ENCODE measurements at places on chromosomes 3 and 15.

DNA sequence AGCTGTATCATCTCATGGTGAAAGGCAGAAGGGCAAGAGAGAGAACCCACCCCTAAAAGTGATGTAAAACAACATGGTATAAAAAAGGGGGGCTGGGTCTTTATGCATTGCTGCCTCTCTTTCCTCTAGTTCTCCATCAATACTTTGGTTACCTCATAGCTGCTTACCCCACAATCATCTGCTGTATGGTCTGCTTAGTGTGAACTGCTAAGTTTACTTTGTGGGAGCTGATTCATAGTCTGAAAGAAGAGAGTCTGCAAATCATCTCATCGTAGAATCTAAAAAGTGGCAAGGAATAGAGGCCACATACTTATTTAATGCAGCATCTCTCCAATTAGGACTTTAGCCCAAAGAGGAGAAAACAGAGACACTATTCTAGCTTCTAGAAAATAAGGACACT, 546.8 kb downstream of the GBE1 start:
- no peak for DNase-seq

DNA sequence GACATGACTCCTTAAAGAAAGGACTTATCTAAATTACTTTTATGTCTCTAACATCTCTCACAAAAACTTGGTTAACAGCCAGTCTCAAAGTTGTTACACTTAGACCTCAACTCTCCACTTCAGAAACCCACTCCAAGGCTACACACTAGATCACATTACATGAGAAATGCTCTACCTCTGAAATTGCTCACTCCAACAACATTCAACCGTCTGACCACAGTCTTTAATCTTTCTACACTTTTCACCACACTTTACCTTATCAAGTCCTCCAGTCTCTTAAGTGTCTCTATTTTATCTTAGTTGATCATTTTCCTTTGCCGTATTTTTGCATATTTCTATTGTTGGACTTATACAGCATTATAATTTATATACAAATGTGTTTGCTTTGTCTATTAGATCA, 5.8 kb downstream of the SLC12A6 start:
- DNase-seq: no peak

GRCh38 chr15:35876762-35877161, 330.8 kb upstream of the DPH6 start:
- DNase-seq: no peak

GRCh38 chr15:93126599-93126998, 37.6 kb upstream of the RGMA start:
- no peak for DNase-seq

DNA sequence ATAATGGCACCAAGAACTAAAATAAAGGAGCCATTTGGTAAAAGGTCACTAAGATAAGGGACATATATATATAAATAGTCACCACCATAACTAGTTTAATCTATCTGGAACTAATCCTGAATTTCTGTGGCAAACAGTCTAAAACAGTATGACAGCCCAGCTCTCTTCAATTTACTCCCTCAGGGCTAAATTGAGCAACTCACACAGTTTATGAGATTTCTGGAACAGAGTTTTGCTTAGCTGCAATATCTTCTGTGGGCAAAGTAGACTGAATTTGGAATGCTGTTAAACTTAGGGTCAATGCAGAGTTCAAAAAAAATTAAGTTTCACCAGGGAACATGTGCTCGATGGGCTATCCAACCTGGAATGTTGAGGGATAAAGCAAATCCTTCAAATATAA, 70.1 kb upstream of the VEPH1 start:
- DNase-seq: no peak

GRCh38 chr15:78925956-78926743, 18.7 kb downstream of the CTSH start:
- no peak for DNase-seq

GRCh38 chr15:71647487-71647808, 162.9 kb upstream of the NR2E3 start:
- DNase-seq: no peak

- DNase-seq: no peak
These were observed 144.1 kb upstream of the RASGRP1 start for GRCh38 chr15:38708672-38709180.

- no peak for DNase-seq
These were observed at the start of gene SUSD5 for GRCh38 chr3:33218446-33219174. Gene SUSD5, minus strand, starts transcription at chr3:33218810. Its CDS starts 13 bp downstream, at chr3:33218797.

DNA sequence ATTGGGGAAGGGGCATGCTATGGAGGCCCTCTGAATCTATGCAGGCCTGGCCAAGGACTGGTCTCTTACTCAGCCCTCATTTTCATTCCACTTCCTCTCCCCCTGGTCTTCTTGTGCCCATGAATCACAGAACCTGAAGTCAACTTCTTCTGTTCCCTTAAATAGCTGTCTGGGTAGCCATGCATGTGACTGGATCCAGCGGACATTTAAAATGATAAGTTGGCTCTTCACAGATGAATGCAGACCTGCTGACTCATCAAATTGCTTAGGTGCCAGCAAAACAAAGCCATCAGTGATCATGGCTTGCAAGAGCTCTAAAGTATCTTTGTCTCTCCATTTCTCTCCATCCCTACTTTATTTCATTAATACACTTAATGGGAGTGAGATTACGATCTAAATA, 90.1 kb upstream of the CADPS start:
- no peak for DNase-seq

GRCh38 chr3:87801409-87801808, 257.4 kb downstream of the CGGBP1 start:
- no peak for DNase-seq

GRCh38 chr3:194203482-194204041, 67.6 kb downstream of the HES1 start:
- DNase-seq: peak; percentile 43

DNA sequence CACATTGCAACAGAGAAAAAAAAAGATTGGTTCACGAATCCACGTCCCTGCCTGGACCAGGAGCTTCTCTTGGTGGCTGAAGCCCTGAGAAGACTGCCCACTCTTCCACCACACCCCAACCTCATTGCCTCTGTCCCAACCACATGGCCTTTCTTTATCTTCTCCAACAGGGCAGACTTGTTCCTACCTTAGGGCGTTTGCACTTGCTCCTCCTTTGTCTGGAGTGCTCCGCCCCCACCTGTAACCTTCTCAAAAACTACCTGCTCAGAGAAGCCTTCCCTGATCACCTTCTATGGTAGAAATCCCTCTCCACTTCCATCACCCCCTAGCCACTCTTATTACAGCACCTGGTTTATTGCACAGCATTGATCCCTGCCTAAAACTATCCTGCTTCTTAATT, 64.7 kb downstream of the ITGA11 start:
- DNase-seq: no peak

DNA sequence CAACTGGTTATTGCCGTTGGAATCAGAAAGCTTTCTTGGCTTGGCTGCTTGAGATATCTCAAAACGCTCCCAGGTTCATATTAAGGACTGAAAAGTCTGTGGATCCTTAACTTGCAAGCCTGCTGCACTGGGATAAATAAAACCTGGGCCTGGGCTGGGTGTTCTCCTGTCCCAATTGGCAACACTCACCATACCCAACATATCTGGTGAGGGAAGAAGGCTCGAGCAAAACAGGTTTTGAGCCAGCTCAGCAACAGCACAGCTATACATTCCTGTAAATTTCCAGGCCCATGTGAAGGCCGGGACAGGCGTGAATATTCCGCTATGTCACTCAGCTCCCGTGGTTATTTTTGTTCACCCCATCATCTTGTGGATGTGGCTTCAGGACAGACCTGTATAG, 169.0 kb upstream of the BCL6 start:
- no peak for DNase-seq

DNA sequence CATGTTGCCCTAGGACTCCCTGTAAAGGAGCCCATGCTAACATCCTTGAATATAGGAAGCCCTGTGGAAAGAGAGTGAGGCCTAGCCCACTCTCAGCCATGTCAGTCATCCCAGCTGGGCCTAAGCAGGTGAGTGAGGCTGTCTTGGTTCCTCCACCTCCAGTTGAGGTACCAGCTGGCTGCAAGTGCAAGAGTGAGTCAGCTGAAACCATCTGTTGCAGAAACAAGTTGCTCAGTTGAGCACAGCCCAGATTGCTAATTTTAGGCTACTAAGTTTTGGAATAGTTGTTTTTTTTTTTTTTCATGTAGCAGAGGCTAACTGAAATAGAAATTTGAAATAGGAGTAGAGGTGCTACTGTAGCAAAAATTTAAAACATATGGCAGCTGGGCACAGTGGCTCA, 43.7 kb upstream of the ADPGK start:
- DNase-seq: no peak

- no peak for DNase-seq
These were observed 269.0 kb upstream of the CRBN start for GRCh38 chr3:3448468-3448867.

GRCh38 chr3:124986192-124987143, 51.9 kb upstream of the MUC13 start:
- no peak for DNase-seq

DNA sequence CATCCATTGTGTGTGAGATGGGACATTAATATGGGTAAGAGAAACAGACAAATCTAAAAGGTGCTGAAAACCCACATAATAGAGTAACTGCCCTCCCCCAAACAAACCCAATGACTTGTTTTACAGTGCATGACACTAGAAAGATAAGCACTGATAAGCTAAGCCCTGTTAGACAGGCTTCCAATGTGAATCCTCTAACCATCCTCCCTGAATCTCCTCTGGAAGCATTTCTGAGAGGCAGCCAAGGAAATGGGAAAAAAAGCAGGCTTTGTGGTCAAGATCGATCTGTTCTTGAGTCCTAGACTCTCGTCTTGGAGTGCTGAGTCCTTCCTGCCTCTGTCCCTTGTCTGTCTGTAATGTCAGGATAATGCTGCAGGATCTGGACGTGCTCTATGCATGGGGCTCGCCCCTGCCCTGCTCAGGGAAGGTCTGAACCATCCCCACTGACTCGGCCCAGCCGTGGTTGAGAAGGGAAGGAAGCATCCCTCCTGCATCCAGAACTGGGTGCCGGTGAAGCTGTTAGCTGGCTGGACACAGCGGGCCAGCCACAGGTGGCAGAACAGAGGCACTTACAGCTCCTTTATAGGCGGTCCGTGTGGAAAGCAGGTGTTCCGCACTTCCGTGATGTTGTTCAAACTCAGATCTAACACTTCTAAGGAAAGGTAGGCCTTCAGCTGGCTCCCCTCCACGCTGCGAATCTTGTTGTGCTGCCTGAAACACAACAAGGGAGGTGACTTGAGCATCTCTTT, 84.1 kb downstream of the LRIG1 start:
- DNase-seq: no peak

DNA sequence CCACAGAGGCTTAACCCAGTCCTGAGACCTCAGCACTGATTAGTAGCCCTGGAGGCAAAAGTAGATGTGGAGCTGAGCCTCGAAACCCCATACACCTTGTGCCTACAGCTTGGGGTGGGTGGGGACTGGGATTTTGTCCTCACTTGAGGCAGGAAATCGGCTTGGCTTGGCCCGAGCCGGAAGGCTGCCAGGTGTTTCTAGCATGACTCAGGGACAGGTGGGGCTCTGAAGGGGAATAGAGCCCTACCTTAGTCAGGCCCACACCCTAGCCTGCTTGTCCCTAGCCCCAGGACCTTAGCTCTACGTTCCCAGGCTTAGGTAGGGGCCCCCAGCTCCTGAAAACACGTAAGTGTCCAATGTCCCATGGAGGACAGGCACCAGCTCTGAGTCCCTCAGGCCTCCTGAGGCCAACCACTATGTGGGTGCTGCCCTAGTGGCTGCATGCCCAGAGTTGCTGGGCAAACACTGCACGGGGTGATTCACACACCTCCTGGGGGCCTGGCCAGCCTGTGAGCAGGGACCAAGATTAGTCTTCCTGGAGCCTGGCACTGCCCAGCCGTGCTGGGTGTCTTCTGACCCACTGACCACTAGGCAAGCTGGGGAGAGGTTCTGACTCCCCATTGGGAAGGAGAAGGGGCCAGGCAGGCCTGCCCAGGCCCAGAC, 3.1 kb downstream of the MST1R start:
- DNase-seq: no peak

GRCh38 chr3:24589931-24590880, 95.6 kb upstream of the THRB start:
- no peak for DNase-seq

DNA sequence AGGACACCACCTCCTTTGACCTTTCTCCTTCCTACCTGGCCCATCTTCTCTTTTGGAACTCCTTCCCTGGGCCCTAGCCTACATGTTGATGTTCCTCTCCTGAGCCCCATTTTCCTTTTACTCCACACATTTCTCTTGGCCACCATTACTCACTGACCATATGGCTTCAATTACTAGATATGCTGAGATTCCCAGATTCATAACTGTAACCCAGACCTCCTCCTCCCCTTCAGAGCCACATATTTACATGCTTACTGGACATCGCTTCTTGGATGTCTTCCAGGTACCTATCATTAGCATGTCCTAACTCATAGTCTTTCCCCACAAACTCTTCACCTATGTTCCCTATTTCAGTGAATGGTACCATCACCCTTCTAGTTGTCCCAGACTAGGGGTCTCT, 24.4 kb upstream of the TRIM59 start:
- no peak for DNase-seq

- no peak for DNase-seq
These were observed 114.0 kb downstream of the RFTN1 start for GRCh38 chr3:16399473-16399872.

GRCh38 chr3:23252122-23252521, 49.0 kb downstream of the UBE2E2 start:
- DNase-seq: no peak
